ENCODE measurements at places on chromosomes 13 and 19.

DNA sequence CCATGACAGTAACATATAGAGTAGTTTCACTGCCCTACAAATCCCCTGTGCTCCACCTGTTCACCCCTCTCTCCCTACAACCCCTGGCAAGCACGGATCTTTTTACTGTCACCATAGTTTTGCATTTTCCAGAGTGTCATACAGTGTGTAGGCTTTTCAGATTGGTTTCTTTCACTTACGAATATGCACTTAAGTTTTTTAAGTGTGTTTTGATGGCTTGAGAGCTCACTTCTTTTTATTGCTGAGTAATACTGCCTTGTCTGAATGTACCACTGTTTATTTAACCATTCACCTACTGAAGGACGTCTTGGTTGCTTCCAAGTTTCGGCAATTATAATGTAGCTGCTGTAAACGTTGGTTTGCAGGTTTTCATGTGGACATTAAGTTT is 175.1 kb downstream of the ITGBL1 start:
- DNase-seq = no peak

- no peak for DNase-seq
These were observed 14.8 kb downstream of the AXL start for GRCh38 chr19:41233748-41234240.

GRCh38 chr13:100581504-100581903 is 7.1 kb downstream of the GGACT start:
- no peak for DNase-seq

DNA sequence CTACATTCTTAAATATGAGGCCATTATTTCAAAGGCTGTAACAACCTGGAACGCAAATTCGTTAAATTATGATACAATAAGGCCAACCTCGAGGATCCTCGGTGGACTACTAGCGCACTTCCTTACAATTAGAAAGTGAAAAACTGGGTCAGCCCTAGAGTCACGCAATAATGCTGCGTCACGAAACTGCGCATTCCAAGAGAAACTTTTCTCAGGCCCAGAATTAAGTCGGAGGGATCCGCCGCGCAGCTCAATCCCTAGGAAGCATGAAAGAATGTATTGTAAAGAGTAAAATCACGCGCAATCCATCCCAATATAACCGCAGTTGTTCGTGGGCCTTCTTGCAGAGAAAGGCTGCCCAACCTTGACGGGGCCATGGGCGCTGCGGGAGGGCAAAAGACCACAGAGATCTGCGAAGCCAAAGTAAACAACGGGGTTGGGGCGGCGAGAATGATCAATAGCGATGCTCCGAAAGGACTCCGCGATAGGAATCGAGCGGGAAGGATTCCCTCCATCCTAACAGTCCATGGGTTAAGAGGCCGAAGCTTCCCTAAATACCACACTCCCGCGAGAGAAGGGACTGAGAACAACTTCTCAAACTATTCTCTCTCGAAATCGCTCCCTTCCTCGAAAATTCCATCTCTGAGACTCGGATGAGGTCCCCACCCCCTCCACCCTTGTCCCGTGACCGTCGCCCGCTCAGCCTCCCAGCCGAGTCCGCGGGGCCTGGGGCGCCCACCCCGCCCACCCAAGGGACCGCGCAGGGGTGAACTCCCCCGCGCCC is 564 bp downstream of the SPART start:
- peak; percentile 10 for DNase-seq

- no peak for DNase-seq
These were observed at the start of gene TTYH1 for GRCh38 chr19:54415208-54415900. Gene TTYH1, plus strand, starts transcription at chr19:54415464. Its CDS starts 89 bp downstream, at chr19:54415553.

DNA sequence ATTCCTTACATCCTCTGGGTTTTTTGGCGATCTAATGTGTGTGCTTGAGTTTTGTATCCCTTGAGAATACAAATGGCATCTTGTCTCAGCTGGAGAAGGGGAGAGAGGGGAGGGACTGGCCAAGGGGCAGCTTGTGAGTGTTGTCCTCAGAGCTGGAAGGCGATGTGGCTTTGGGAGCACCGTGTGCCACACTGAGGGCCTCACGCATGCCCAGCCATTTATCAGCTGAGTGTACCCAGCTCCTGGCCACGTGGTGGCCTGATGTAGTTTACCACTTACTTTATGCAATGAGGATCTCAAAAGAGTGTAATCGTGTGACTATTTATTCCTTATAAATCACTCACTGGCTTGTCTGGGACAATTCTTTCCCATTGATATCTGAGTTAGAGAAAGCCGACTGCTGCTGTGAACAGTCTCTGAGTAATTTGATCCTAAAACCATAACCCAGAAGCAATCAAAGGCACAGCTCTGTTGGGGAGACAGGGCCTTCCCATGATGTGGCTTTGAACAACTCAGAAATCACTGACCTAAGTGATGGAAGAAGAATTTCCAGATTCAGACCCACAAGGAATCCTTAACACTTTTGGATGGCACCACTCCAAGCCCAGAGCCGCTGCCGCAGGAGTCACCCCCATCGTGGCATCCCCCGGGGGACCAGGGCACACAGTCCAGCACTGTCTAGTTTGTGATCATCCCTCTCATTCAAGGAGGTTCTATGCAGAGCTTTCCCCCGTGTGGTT is 53.9 kb upstream of the MTIF3 start:
- DNase-seq = no peak

GRCh38 chr13:39770221-39771090 is 115.0 kb downstream of the COG6 start:
- DNase-seq = no peak

DNA sequence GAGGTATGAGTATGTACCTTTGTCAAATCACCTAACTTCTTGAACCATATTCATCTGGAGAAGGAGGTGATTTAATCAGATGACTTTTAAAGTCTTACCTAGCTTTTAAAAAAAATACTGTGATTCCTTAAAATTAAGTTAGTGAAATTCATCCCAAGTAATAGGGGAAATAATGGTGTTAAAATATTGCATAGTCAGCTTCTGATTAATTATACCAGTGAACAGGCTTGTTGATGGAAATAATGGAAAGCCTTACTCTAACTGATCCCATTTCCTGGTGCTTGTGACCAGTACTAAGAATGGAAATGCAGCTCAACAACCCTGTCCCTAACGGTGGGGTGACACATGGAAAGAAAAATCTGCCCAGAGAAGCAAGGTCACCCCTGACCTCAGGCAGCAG is 130.7 kb downstream of the CDK8 start:
- no peak for DNase-seq

GRCh38 chr19:9967326-9967725 is 31.0 kb upstream of the OLFM2 start:
- DNase-seq = no peak

DNA sequence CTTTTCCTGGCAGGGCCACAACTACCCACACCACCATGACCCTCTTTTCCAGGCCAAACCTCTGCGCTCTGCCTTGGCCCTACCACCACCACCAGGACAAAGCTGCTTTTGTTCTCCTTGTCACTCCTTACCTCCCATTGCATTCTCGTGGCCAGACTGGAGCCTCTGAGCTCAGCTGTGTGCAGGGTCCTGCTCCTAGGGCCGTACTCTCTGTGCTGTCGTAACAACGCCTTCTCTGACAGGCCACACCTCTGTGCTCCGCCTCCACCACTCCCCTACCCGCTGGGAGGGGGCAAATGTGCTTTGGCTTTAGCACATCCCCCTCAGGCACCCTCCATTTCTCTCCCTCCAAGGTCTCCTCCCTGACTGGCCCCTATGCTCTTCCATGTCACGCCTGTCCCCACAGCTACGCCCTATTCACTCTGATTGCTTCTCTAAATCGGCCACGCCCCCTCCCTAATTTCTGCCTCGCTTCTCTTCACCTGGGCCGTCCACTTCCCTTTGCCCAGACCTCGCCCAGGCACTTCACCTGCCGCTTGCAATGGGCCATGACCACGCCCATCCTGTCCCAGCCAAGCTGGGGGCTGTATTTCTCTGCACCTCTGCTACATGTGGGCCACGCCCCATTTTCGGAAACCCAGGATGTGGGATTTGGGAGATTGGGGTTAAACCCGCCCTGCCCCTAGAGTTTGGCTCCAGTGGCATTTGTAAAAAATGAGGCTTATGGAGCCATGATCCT is 472.3 kb downstream of the KLF12 start:
- DNase-seq = no peak

DNA sequence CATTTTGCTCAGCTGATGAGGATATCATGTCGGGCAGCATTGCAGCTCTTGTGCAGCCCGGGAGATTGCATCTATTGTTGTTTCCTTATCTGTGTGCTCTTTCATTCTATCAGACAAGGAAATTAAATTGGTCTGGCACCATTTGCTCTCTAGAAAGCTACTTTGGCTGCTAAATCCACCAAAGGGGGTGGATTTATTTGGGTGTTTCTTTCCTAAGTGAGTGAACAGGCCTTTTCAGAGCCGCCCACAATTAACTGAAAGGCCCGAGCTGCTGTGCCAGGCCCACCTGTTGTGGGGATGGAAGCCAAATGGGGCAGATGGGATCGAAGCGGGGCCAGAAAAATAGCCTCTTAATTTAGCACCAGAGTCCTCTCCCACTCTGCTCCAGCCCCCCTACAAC is 99.4 kb downstream of the DNAJC15 start:
- no peak for DNase-seq

DNA sequence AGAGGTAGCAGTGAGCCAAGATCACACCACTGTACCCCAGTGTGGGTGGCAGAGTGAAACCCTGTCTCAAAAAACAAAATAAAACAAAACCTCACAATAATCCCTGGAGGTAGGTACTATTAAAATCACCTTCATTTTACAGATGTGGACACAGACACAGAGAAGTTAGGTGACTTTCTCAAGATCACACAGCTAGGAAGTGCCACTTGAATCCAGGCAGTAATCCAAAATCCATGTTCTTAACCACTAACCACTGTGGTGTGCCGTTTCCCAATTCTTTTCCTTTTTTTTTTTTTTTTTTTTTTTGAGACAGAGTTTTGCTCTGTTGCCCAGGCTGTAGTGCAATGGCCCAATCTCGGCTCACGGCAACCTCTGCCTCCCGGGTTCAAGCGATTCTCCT is 9.0 kb downstream of the PPP1R14A start:
- no peak for DNase-seq

DNA sequence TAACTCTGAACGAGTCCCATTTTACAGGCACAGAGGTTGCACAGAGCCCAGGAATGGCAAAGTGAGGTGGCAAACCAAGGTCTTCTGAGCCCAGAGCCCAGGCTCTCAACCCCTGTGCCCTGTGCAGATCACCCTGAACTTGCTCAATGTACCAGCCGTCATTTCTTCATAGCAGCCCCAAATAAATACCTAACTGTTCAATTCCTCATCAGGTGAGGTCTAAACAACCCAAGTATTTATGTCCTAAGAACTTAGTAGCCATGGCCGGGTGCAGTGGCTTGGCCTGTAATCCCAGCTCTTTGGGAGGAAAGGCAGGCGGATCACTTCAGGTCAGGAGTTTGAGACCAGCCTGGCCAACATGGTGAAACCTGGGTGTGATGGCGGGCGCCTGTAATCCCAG is 21.8 kb upstream of the PNMA8B start:
- no peak for DNase-seq

GRCh38 chr19:18227781-18228271 is 1.6 kb upstream of the PDE4C start:
- DNase-seq = no peak

DNA sequence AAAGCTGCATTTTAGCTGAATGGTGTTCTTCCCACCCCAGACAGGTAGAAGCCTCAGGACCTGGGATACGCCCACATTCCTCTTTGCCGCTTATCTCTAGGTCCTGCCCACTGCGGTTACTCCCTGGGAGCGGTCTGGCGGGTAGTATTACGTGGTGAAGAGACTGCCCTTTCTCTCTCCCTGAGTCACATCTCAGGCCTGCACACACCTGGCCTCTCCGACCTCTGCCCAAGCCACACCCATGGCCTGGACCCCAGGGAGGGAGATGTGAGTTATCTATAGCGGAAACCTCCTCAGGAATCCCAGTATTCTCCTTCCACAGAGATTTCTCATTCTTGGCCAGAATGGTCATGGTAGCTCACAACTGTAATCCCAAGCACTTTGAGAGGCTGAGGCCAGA is 17.3 kb downstream of the RHPN2 start:
- DNase-seq = no peak

GRCh38 chr19:41324921-41325639 is 15.1 kb downstream of the CCDC97 start:
- DNase-seq = no peak

DNA sequence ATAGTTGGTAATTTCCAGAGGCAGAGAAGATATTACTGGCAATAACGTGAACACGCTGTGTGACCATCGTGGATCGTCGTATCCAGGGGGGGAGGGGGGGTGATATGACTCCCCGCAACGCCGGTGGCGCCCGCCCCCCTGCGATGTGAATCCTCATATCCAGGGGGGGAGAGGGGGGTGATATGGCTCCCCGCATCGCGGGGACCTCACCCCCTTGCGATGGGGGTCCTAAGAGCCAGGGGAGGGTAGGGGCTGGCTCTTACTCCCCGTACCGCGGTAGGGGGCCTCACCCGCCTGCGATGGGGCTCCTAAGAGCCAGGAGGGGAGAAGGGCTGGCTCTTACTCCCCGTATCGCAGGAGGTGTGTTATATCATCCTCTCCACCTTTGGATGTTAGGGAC is 31.3 kb upstream of the RGCC start:
- no peak for DNase-seq

GRCh38 chr13:34156841-34157365 is 339.0 kb downstream of the RFC3 start:
- no peak for DNase-seq

DNA sequence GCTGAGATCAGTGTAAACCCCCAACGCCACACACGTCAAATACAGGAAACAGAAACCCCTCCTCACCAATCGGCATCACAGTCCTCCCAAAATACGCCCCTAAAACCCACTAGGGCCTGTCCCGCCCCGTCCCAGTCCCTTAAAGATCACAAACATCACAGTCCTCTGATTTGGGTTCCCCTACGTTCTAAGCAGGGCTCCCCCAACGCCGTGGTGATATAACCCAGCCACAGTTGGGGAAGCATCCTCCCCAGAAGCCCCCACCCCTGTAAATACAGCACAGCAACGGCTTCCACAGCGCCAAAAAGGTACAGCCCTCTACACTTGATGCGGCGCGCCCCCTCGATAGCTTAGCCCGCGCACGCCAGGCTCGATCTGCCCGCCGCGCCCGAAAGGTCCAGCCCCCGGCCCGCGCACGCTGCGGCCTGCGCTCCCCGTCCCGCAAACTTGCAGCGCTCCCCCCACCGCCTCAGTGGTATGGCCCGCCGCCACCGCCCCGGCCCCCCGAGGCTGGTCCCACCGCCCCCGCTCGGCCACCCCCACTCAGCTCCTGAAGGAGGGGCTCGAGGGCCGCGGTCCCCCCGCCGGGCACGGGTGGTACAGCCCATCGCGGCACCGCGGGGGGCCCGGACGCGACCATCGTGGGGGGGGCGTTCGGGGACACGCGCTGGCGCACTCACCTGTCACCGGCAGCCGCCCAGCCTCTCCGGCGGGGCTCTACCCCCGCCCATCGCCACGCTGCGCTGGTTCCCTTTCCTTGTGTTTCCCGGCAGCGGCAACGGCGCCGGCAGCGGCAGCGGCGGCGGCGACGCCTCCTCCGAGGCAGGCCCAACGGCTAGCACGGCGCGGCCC is at the start of gene AKT2:
Gene AKT2 (minus strand): TSS at position 845 of the 852 bp plus-strand sequence. CDS start 20,078 bp downstream, outside the sequence.
- DNase-seq = peak; percentile 67

GRCh38 chr19:38714354-38714778 is 29.9 kb downstream of the CAPN12 start:
- DNase-seq = no peak

All from activated CD8-positive, alpha-beta memory T cell treated with anti-CD3 and anti-CD28 coated beads for 1 hour (primary cell).